ENCODE measurements at places on chromosomes 7 and 10. TPM values are rescaled to one million over a fixed set of nuclear protein-coding genes. Genes with fewer than 3 reads are reported as not detected.

Gene ASAH2B
- total RNA-seq, result 3.4 TPM

Gene GRID2IP
- total RNA-seq, result 0.46 TPM

- no peak for DNase-seq
These were observed 48.9 kb downstream of the CUX1 start for GRCh38 chr7:101866328-101866727.

- DNase-seq, result no peak
These were observed 19.4 kb upstream of the TBRG4 start for GRCh38 chr7:45130910-45131309.

Gene NEUROD6
- total RNA-seq, result not detected

GRCh38 chr7:146722986-146723385 is 606.4 kb downstream of the CNTNAP2 start:
- no peak for DNase-seq
